ENCODE measurements at places on chromosomes 7 and 10. TPM values are rescaled to one million over a fixed set of nuclear protein-coding genes. Genes with fewer than 3 reads are reported as not detected.

The SFTPA1 gene
- total RNA-seq: not detected

DNA sequence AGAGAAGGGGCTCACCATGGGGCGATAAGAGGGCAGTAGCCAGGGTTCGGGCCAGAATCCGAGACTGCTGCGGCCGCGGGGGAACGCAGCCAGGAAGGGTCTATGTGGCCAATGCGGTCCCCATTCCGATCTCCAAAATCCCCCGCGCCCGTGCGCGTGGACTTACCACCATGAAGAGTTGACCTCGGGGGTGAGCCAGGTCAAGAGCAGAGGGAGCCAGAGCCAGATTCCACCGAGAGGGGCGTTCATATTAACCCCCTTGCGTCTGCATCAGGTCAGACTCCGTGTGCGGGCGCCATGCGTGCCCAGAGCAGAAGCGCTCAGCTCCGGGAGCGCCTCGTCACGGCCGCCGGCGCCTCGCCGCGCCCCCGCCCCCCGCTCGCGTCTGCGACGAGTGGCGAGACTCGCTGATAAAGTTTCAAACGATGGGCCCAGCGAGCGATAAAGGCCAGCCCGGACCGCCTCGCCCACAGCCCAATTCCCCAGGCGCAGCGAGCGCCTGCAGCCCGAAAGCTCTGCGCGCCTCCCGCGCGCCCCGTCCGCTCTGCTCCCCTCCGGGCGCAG lies at the start of gene WNT2:
Gene WNT2 (minus strand): TSS at position 318 of the 564 bp plus-strand sequence. CDS start 69 bp downstream, at position 249.
- no peaks in the 10 kb centered on the region for H3K27me3 ChIP-seq
- no peak for DNase-seq
- no peaks in the 10 kb centered on the region for H3K36me3 ChIP-seq
- H3K27ac ChIP-seq: no peak within 1 kb of the TSS
- H3K4me3 ChIP-seq: no peak within 1 kb of the TSS

- H3K27ac ChIP-seq: no peak overlapping the region
- H3K36me3 ChIP-seq: no peaks in the 10 kb centered on the region
- no peak for DNase-seq
- no peaks in the 10 kb centered on the region for H3K27me3 ChIP-seq
- H3K4me3 ChIP-seq: no peak overlapping the region
Measured at GRCh38 chr7:154880513-154880912, 122.4 kb downstream of the PAXIP1 start.

- peaks cover 88% of the 10 kb centered on the region for H3K4me1 ChIP-seq
- DNase-seq: no peak
- no peaks in the 10 kb centered on the region for H3K27me3 ChIP-seq
Measured at GRCh38 chr10:11237571-11237970, 219.9 kb downstream of the CELF2 start.

DNA sequence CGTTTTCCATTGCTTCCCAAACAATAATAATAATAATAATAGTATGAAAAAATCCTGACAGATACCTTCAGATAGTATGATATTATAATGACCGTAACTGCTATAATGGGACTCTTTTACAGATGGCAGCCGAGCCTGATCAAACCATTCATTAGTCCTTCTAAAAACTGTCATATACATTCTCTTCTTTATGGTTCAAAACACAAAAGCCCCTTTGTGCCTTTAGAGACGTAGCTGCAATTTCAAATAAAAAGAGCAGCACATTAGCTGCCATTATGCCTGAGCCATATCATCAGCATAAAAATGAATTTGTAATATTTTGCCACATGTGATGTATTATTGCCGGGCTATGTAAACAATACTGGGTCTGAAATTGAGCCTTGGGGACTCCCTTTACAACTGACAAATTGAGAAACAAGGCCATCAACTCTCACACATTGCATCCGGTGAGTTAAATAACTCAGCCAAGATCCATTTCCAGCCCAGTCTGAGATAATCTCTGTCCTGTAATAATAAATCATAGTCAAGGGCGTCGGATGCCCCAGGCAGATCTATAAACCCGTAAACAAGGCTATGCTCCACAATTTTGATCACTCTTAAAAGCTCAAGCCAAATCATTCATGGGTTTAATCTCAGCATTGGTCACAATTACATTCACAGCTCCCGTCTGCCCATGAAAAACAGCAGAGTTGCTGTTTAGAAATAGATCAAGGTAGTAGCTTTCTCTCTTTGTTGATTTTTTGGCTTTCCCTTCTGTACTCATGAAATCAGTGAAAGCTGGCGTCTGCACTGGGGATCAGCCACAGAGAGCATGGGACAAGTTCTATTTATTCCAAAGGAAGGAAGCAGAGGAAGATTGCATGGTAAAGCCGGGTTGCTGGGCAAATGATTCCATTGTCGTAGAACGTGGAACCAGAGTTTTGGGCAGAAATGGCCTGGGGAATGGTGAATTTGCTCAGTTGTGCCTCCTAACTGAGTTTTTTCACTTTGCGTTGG lies 150.1 kb upstream of the BMPER start:
- H3K4me3 ChIP-seq: no peak overlapping the region
- DNase-seq: no peak
- no peaks in the 10 kb centered on the region for H3K27me3 ChIP-seq
- no peaks in the 10 kb centered on the region for H3K36me3 ChIP-seq
- no peak overlapping the region for H3K27ac ChIP-seq

The EIF3A gene
- total RNA-seq: 90.9 TPM

The FZD1 gene
- total RNA-seq: 3.4 TPM

All from naive thymus-derived CD4-positive, alpha-beta T cell (primary cell).